ENCODE measurements at places on chromosomes 7 and 10.

GRCh38 chr10:132899751-132900065 lies 42.7 kb downstream of the CFAP46 start:
- no peak for DNase-seq

DNA sequence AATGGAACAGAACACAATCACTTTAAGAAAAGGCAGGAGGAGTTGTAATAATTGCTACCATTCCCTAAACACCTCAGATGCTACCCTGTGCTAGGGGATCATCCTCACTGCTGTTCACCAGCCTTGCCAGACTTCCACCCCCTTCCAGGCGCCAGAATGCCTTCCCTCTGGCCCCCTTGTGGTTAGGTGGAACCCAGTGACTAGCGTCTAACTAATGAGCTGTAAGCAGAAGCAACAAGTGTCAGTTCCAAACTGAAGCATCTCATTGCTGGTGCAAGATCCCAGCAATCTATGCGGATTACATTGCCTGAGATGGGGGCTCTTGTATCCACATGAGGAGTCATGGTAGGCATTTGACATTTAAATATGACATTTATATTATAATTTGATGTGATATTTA lies 86.6 kb downstream of the FRMD4A start:
- DNase-seq, result no peak

GRCh38 chr7:2758673-2759616 lies 70.9 kb downstream of the AMZ1 start:
- no peak for DNase-seq

GRCh38 chr10:11901454-11901832 lies 78.3 kb downstream of the PROSER2 start:
- DNase-seq, result no peak

GRCh38 chr7:131933751-131934289 lies 377.4 kb upstream of the PODXL start:
- no peak for DNase-seq

GRCh38 chr7:19009241-19009935 lies 108.0 kb downstream of the TWIST1 start:
- no peak for DNase-seq

DNA sequence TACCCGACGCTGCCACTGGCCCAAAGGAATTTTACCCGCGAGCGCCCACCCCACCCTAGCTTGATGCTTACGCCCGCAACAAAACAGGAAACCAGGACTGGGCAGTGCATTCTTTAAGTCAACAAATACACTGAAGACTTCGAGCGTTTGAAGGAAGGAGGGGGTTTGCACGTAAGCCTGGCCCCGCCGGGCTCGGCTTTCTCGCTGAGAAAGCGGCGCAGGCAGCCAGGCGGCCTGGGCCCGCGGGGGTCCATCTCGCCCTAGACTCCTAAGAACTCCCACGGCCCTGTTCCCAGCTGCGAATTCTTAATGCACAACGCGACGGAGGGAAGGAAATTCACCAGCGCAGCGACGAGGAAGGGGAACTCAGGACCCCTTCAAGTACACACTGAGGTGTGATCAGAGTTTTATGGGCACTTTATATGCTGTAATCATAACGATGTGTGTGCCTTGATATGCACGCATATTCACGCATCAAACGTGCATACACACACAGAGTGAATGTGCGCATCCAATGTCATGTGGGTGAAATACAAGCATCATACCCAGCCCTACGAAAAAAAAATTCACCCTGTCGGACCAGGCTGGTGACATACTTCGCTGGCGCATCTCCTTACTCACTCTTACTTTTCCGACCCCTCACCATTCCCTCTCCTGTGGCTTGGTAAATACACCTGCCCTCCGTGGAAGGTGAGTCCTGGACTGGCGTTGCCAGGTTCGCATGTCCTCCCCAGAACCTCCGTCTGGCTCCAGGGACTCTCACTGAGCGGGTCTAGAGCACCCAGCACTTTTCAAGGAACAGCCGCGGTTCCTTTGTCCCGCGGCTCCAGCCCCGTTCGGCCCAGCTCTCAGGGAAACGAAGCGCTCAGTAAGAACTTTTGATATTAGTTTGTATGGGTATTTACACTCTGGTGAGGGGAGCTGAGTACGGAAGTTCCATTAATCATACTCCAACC lies 5.7 kb upstream of the HOXA13 start:
- no peak for DNase-seq
